Caudate nucleus (tissue), 63 donors: ENCODE measurements at places on chromosomes 5 and 9.

DNA sequence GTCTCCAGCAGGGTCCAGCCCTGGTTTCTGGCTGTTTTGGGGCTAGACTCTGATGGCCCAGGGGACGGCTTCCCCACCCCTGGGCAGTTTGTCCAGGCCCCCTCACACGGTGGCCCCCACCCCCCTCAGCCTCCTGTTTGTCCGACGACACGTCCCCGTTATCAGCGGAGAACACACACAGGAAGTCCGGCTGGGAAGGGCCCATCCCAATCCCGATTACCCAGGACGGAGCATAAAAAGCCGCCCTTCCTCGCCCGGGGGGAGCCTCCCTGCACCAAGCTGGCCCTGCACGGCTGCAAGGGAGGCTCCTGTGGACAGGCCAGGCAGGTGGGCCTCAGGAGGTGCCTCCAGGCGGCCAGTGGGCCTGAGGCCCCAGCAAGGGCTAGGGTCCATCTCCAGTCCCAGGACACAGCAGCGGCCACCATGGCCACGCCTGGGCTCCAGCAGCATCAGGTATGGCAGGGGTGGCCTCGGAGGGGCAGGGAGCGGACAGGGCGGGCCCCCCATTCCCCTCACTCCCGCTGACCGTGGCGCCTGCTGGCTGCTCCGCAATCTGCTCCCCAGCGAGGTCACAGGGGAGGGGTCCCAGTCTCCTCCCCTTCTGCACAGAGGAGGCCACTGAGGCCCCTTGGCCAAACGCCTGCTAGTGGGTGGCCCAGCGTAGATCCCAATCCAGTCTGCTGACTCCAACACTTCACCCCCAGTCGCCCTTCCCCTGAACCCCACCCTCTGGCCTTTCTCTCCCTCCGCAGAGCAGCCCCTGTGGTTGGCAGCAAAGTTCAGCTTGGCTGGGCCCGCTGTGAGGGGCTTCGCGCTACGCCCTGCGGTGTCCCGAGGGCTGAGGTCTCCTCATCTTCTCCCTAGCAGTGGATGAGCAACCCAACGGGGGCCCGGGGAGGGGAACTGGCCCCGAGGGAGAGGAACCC lies at the start of gene EGFL7:
TSS of gene EGFL7 (plus strand) at position 261 of the 926 bp plus-strand sequence. CDS start 5,367 bp downstream, outside the sequence.
- DNase-seq, result no peak

- DNase-seq, result no peak
Observed at GRCh38 chr5:60872892-60873291, 28.8 kb upstream of the ELOVL7 start.

- DNase-seq, result peak; percentile 24
Observed at GRCh38 chr9:132575005-132575609, 7.3 kb upstream of the BARHL1 start.

DNA sequence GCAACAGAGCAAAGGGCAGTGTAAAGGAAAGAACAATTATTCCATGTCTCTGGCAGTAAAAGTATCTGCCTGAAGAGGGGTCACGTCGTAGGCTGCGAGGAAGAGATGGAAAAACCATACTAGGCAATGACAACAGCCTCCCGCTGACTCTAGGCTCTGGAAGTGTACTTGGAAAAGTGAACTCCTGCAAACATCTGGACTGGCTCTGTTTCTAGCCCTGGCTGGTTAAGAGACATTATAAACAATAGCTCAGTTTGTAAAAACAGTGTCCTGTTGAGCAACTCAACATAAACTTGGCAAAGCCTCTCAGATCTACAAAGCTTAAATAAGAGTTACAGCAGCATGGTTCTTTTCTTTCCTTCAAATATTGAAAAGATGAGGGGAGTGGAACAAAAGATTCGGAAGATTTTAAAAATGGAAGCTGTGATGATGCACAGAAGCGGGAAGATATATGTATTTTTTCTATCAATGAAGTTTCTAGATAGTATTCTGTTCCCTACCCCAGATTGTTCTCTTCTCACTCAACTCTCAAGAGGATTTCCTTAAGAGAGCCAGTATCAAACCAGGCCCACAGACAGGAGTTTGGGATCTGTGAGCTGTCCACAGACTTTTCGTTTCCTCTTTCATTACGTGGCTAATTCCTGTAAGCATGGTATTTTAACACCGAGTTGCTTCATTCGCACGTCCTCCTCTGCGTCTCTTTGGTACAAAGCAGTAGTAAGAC lies 79.4 kb downstream of the SPTLC1 start:
- no peak for DNase-seq

DNA sequence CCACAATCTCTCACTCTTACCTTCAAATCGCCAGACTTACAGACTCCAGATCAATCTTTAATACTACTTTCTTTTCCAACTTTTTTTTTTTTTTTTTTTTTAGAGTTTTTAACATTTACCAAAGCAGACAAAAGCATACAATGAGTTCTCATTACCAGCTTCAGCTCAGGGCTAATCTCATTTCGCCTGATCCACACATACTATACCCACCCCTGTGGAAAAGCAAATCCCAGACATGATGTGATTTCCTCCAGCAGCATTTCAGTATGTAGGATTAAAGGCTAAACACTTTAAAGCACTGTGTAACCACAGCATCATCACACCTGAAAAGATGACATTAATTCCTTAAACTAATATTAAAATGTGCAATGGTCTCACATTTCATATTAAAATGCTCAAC lies 138.8 kb upstream of the RETREG1 start:
- no peak for DNase-seq

GRCh38 chr9:128020692-128021091 lies 39.9 kb upstream of the EEIG1 start:
- no peak for DNase-seq

GRCh38 chr5:95730730-95731570 lies at the start of gene RHOBTB3:
TSS of gene RHOBTB3 (plus strand) at chr5:95731336. CDS start at chr5:95731683, 347 bp downstream.
- peak; percentile 90 for DNase-seq

DNA sequence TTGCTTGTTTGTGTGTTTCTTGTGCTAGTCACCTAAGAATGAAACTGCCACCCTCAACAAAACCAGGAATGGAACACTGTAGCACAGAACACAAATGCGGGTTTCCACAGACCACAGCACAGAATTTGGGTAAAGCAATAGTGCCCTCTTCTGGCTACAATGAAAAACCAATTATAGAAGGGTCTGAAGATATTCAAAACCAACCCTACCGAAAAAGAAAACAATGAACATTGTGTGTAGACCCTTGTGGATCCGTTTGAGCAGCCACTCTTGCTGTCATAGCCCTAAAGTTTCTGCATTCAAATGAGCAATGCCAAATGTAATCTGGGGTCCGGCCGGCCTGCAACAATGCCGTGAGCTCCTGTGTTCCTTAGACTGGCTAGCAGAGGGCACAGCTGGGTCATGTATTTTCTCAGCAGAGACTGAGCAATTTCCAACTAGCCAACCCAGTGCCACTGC lies 8.3 kb upstream of the ENC1 start:
- DNase-seq, result no peak
